ENCODE measurements at places on chromosomes 5 and 9.

GRCh38 chr5:105259581-105260217 is 1697.1 kb upstream of the NUDT12 start:
- no peak for DNase-seq

DNA sequence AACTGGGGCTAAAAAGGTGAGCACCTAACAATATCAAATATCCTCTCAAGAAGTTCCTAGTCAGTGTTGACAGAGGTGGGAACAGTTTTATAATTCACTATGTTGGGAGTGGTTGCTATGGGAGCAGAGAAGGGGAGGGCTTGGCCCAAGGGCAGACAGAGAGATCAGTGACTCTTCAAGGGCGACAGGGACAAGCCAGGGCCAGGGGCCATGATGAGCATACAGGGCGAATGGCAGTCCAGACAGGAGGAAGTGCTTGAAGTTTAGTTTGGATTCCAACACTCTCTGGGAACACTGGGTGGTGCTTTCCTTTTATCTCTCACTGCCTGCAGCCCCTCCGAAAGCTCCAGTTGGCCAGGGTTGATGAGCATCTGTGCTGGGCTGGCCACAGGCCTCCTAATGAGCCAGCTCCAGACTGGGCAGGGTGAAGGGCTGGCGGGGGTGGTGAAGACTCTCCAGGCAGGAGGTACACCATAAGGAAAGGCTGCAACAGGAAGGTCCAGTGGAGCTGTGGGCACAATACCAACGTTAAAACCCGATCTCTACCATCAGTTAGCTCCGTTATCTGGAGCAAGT is 111.3 kb downstream of the TMEM174 start:
- DNase-seq = no peak

DNA sequence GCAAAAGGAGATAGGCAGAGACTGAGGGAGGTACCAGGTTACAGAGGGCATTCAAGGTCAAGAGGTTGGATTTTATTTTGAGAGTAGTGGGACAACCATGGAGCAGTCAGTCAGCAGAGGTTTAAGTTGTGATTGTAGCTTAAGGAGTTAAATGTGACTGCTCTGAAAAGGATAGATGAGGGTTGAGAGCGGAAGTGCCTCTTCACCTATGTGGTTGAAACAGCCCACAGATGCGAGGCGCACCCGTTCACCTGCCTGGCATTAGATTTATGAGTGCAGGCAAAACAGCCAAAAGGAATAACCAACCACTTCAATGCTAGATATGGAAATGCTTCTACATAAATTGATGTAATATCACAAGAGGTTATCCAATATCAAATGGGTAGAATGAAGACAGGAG is 8.4 kb downstream of the ZNF474 start:
- no peak for DNase-seq

DNA sequence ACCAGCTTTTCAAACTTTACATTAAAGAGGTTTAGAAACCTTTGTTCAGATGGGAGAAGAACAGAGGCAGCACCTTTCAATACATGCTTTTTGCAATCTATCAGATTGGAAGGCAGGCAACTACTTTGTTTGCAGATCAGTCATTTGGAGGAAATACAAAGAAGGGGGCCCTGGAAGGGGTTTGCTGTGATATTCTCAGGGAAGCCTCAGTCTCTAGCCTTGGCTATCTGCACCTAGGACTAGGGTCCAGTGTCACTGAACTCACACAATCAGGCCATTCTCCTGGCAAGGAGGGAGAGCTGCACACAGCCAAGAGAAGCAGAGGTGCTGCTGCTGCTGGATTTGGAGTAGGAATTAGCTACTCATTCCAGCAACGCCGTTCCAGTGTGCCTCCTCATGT is 79.5 kb downstream of the CRB2 start:
- no peak for DNase-seq

DNA sequence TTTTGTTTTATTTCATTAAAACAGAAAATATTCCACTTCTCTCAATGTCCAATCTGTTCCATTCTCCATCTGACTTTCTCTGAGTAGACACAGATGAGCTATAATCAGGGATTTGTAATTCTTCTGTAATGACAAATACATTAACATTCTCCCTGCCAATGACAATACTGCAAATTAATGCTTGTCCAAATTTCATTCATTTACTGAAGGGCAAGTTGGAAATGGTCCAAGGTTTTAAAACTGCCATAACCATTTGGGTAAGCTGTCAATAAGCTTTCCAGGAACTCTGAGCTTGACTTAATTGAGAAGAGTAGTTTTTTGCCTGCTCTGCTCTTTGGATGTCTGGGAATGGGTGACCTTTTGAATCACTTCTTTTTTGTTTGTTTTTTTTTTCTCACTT is 253.5 kb downstream of the DMRTA1 start:
- no peak for DNase-seq

DNA sequence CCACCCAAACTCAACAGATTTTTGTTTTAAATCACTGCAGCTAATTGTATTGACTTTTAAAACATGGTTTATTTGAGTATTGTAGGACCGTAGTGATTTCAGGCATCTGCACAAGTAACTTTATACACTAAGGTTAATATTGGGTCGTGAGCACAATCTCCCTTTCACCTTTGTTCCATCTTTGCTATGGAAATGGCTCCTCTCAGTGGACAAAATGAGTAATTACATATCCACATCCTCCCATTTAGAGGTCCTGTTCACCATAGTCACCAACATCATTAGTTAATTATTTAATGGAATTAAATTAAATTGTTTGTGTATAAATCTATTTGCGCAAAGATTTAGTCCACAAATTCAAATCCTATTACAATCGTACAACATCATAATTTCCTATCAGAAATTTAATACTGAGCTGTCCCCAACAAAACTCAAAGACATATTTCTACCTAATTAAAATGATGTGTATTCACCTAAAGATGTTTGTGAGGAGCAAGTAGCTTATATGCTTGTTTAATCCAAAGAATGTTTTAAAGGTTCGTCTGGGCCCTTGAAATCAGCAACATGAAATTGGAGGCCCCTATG is 173.0 kb upstream of the DAPK1 start:
- no peak for DNase-seq

All from nucleus accumbens (tissue), 56 donors.